Dorsolateral prefrontal cortex (tissue), 122 donors: ENCODE measurements at places on chromosomes 6 and 20. TPM values are rescaled to one million over a fixed set of nuclear protein-coding genes. Genes with fewer than 3 reads are reported as not detected.

The BNIP5 gene
- not detected for total RNA-seq

The FOXA2 gene
- total RNA-seq: not detected

The ADAM33 gene
- total RNA-seq: 6.6 TPM

The HCRTR2 gene
- 0.39 TPM for total RNA-seq

The WFDC2 gene
- 5.9 TPM for total RNA-seq

The UBD gene
- total RNA-seq: not detected

The QRSL1 gene
- total RNA-seq: 12.9 TPM

The VWA7 gene
- total RNA-seq: 20.1 TPM

The KCNB1 gene
- total RNA-seq: 164 TPM

The PGM3 gene
- total RNA-seq: 43.8 TPM

The GNMT gene
- 1.7 TPM for total RNA-seq

The SYCP2L gene
- total RNA-seq: 6.9 TPM

The BPIFA1 gene
- total RNA-seq: not detected

The LPA gene
- total RNA-seq: 3.8 TPM

The PDYN gene
- 5.2 TPM for total RNA-seq

The EPHA7 gene
- 14.6 TPM for total RNA-seq

The FGD2 gene
- total RNA-seq: 16.3 TPM

The CLDN20 gene
- not detected for total RNA-seq

The SLC35D3 gene
- total RNA-seq: not detected
